ENCODE measurements at places on chromosomes 1 and 21.

GRCh38 chr1:202871367-202871766 is 17.6 kb downstream of the RABIF start:
- DNase-seq: no peak

DNA sequence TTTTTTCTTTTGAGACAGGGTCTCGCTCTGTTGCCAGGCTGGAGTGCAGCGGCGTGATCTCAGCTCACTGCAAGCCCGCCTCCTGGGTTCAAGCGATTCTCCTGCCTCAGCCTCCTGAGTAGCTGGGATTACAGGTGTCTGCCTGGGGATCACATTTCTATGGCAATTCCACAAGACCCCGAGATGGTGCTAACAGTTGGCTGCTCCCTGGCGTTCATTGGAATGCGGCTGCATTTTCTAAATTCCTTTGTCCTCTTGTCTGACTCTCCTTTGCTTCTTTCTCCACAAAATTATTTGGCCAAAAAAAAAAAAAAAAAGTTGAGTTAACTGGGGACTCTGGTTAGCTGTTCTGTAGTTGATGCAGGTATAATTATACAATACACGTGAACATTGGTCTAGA is 176.4 kb downstream of the ETS2 start:
- DNase-seq: no peak

DNA sequence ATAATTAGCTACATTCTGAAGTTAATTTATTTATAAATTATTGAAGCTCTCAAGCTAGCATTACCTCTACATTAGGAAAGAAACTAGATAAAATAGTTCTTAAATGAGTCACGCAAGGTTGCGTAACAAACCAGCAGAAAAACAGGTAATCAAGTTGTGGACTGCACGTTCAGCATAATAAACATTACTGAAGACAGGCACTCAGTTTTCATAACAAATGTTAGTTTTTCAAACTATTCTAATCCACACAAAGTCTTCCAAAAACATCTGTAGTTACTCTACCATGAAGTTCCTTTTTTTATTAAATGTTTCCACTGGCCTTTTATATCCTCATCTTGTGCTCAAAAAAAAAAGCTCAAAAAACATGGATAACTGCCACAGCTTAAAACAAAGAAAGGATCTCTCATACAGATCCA is 1.3 kb downstream of the TOR1AIP2 start:
- no peak for DNase-seq

DNA sequence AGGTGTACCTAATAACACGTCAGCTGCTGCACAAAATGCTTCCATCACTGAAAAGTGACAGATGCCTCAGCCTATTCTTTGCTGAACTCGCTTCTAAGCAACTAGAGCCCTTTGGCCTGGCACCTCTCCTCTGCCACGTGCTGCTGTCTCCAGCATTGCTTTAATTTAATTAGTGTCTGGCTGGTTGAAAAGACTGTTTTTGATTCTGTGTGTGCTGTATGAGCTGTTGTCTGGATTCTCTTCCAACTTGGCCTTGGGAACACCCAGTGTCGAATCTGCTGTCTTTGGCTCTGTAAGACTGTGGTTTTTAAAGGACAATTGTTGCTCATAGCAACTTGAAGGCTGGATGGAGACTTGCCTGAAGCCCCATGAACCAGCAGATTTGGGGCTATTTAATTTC is 109.5 kb downstream of the PSMG1 start:
- no peak for DNase-seq

- no peak for DNase-seq
These were observed 4.7 kb downstream of the AUNIP start for GRCh38 chr1:25854554-25854953.

DNA sequence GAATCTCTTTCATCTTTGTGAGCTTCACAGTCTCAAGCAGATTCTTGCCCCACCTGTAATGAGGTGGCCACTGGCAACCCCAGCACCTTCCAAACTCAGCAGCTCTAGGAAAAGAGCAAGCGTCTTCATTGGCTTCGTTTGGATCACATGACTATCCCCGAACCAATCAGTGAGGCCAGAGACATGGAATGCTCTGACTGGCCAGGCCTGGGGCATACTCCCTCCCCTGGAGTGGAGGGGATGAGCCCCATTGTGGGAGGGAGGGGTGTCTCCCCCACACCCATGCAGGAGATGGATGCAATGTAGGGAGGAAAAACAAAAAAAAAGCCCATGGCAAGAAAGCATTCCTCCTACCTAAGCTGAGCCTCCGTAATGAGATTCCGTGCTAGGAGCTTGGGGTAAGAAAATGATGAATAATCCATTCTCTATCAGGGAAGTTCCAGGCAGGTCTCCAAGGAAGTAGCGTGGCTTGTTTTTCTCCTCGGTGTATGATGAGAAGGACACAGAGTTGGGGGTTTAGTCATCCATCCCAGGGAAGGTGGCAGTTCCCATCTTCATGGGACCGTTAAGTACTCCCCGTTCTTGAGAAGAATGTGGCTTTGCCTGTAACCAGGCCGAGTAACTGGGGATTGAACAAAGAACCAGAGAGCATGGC is 32.7 kb downstream of the FHAD1 start:
- DNase-seq: no peak

DNA sequence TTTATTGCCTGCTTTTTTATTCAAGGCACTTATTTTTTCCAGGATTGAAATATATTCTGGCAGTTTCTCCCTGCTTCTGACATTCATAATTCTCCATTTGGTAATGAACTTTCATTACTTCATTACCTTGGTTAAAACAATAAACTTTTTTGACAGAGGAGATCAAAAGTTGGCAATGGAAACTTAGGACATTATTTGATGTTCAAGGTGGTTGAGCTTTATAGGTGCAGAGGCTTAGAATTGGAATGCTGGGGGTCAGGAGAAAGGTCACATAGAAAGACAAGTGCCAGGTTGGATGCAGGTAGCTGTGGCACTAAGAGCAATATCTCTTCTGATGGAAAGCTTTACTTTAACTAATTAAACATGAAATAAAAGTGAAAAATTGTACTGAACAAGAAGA is 152.4 kb downstream of the SPATA46 start:
- DNase-seq: no peak

DNA sequence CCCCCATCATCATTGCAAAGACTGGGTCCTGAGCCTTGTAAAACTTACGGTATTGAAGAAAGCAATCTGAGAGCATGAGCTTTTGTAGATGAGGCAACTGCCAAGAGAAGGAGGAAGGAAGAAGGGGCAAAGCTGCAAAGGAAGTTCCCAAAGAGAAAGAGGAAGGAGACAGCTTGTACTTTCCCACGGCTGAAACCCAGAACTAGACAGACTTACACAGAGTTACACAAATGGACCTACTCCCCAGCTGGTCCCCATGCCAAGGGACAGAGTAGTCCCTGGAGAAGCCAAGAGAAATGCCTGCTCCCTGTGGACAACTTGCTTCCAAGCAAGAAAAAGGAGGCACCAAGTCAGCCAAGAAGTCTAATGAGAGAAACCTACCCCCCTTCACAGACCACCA is 22.6 kb downstream of the SLC5A9 start:
- no peak for DNase-seq

All from T1000 (cell line).